Psoas muscle (tissue), 8 donors: ENCODE measurements at places on chromosomes 16 and 17. TPM values are rescaled to one million over a fixed set of nuclear protein-coding genes. Genes with fewer than 3 reads are reported as not detected.

The DOC2B gene
- 3.9 TPM for polyA plus RNA-seq

The FAM20A gene
- 2.1 TPM for polyA plus RNA-seq

The ZG16 gene
- 0.01 TPM for polyA plus RNA-seq

The MT1X gene
- 4,054 TPM for polyA plus RNA-seq

The MYO1C gene
- 28.4 TPM for polyA plus RNA-seq

The EPN3 gene
- 0.03 TPM for polyA plus RNA-seq

The CACNA1H gene
- polyA plus RNA-seq: 2.0 TPM

The ACE gene
- polyA plus RNA-seq: 1.8 TPM

The MLX gene
- 71.0 TPM for polyA plus RNA-seq

The C17orf67 gene
- 0.16 TPM for polyA plus RNA-seq

The SLC25A39 gene
- 42.4 TPM for polyA plus RNA-seq

The TMIGD1 gene
- polyA plus RNA-seq: not detected

The CACNG3 gene
- polyA plus RNA-seq: not detected

The CDH13 gene
- polyA plus RNA-seq: 14.0 TPM

- no peak for DNase-seq
Measured at GRCh38 chr17:6729531-6729930, 16.4 kb upstream of the SLC13A5 start.

GRCh38 chr16:25606069-25606468 is 85.7 kb upstream of the HS3ST4 start:
- no peak for DNase-seq

DNA sequence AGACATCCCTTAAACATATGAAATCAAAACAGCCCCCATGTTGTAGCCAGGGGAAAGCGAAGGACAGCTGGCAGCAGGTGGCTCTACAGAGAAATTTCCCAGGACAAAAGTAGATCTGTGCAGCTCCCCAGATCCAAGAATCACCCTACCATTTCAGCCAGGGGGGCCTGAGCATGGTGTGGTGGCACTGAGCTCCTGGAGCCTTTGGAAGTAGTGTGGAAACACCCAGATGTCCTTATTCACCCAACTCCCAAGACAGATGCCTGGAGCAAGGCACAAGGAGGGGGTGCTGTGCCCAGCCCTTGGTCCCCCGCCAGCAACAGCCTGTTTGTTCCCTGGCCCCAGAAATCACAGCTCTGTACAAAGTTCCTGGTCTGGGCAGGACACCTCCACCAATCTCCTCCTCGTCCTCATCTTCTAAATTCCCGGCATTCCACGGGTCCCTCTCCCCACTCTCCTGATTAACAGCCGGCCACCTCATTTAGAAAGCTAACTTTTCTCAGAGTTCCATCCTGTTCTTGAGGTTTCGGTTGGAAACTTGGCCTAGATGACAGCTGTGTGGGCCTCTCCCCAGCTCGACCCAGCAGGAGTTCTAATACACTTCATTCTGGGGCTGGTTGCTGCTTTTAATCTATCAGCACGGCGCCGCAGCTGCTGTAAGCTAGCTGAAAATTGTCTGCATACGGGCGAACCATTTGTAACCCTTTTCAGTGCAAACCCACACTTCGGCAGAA is 191.1 kb downstream of the C16orf78 start:
- no peak for DNase-seq

DNA sequence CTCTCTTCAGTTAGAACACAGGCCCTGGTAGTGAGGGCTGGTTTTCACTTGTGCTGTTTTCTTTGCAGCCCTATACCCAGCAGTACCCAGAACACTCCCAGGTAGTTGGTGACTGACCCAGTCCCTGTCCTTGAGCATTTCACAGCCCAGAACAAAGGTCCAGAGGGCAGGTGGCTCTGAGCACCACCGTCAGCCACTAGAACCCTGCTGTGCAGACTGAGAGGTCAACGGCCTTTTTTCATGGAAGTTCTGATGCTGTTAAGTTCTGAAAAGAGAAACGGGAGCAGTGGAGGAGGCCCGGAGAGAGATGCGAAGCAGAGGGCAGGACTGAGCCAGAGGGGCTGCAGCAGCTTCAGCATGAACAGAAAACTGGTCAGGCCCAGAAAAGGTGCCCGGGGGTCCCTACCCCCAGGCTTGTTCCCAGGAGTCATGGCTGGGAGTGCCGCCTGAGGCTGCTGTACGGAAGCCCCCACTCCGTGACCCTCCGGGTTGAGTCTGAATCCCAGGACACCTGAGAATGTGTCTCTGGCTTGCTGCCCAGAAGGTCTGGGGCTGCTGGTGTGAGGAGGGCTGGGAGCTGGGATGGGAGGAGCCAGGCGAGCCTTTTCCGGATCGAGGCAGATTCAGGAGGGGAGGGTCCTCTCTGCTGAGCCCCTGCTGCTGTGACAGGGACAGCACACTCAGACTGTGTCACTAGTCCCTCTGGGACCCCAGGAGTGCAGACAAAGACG is 8.7 kb downstream of the ZNF276 start:
- no peak for DNase-seq

DNA sequence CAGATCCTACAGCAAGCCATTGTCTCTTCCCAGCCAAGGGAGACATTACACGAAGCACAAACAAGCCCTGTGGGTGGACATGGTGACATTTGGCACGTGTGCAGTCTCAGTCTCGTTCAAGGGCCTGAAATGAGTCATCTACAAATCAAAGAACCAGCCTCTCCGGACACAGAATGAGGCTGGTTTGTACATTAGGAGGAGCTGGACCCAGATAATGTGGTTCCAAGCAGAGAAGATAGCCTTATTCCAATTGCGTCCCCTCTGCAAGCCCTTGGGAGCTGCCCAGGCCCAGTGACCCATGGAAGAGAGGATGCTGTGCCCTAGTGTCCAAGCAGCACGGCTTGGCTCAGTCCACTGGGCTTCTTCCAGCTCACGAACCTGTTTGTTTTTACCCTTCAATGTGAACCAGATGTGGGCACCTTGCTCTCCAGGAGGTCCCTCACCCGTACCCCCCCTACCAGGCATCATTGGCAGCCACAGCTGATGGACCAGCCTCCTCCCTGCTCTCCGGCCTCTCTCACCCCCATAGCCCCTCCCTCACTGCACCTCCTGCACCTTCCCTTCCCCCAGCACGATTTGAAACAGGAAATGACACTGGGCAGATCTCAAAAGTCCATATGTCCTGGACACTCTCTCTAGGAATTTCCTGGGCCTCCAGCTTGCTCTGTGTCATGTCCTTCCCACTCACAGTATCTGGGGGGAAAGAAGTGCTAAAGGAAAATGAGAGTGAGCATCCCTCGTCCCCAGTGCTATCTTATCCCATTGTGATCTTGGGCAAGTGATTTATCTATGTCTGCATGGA is 26.2 kb downstream of the KPNA2 start:
- no peak for DNase-seq

GRCh38 chr17:77962348-77962747 is 3.8 kb downstream of the TNRC6C start:
- no peak for DNase-seq

DNA sequence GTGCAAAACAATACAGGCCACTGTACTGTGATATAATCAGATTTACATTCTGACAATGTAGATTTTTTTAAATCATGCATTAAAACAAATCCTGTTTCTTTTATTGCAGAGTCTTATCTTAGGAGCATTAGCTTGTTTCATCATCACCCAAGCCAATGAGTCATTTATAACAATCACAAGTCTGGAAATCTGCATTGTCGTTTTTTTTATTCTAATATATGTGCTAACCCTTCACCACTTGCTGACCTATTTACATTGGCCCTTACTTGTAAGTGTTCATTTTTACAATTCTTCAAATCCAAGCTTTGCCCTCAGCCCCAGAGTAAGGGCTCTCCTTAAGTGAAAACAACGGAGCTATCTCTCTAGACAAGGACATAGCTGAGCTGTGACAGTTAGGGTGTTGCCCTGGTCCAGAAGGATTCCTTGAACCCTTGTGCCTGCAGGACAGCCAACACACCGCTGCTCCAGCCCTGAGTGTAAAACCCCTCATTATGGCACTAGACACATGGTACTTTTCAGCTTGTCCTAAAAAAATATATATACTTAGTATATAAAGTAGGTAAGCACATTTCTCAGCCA is 3.7 kb downstream of the CMTM1 start:
- DNase-seq: no peak

- peak; percentile 97 for DNase-seq
Measured at GRCh38 chr16:85137323-85138072, 25.2 kb upstream of the CIBAR2 start.

DNA sequence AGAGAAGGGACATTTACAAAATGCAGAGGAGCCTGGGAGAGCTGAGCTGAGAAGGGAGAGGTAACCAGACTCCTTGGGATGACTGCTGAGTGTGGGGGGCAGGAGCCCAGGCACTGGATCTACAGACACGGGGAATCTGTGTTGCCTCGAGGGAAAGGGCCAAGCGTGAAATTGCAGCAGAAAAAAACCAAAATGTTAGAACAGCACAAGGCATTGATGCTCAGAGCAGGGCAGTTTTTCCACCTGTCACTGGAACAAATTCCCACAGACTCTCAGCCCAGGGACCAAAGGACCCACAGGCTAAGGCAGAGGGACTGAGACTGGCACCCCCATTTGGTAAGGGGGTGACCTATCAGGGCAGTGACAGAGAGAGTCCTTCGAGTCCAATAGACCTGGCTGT is 2.0 kb downstream of the PITPNM3 start:
- no peak for DNase-seq

DNA sequence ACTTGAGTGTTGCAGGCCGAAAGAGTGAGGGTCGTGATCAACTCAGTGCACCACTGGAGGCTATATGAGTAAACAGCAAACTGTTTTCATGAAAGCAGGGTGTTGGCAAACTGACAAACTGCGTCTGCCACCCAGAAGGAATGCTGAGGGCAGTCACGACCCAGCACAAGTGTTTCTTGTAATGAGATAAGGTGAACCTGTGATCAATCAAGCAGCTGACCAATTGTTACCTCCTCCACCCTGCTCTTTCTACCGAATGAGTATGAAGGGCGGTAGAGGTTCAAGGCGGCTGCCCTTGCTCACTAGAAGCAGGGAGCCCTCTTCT is 5.5 kb upstream of the SRL start:
- DNase-seq: no peak

- DNase-seq: no peak
Measured at GRCh38 chr16:68291227-68291626, 19.5 kb downstream of the SLC7A6OS start.

- no peak for DNase-seq
Measured at GRCh38 chr17:49229076-49229804, 1.3 kb downstream of the PHOSPHO1 start.

- no peak for DNase-seq
Measured at GRCh38 chr16:7421578-7421977, 88.9 kb downstream of the RBFOX1 start.

DNA sequence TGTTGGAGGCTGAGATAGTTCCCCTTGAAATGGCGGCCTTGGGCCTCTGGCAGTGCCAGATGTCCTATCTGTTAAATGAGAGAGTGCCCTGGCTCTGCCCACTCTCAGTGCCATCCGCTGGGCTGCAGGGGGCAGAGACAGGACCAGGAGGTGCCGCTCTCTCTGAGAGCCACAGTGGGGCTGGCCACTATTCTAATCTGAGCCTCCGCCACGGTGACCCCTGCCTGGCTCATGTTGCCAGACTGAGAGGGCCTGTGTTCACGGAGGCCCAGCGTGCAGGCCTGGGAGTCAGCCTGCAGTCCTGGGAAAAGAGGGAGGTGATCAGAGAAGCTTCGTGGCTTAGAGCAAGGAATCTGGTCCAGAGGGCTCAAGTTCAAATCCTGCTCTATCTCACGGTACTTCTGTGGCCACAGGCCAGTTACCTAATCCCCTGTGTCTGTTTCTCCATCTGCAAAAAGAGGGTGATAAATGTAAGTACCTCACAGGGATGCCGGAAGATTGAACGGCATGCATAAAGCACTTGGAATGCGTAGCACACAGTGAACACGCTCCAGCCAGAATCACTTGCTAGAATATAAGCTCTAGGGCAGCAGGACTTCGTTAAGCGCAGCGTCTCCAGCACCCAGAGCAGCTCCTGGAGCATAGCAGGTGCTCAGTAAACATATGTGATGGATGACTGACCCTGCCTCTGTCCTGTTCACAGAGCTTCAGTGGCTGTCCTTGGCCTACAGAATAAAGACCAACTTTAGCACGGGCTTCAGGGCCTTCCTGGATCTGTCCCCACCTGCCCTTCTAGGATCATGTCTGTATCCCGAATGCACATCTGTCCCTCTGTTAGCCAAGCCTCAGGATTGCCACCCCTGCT is 6.3 kb downstream of the ATP2A3 start:
- no peak for DNase-seq

- no peak for DNase-seq
Measured at GRCh38 chr17:8896087-8896486, 28.6 kb upstream of the PIK3R6 start.

DNA sequence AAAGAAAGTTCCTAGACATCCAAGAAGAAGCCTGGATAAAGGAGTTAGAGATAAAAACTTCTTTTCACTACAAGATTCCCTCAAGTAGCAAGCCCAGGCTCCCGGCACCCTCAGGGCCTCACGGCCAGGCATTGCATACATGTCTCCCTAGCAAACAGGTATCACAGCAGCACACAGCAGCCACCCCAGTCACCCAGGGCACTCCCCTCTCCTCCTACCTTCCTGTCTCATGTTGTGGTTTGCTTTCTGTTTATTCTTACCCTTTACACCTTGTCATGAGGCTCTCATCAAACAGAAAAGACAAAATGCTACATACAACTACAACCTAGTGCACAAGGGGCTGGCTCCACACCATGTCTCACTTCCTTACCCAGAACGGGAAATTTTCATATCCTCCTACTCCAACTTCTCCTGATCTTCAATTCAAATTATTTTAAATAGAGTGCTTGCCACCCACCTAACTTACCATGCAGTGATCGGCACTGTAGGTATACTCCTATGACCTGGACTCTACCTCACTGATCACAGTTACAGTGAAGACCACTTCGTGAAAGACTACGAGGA is 42.7 kb downstream of the XPO6 start:
- DNase-seq: no peak

- no peak for DNase-seq
Measured at GRCh38 chr17:50785946-50786570, 18.7 kb upstream of the ANKRD40CL start.

- no peak for DNase-seq
Measured at GRCh38 chr16:70711211-70712031, 25.6 kb upstream of the MTSS2 start.

GRCh38 chr17:3801347-3801746 is 359 bp upstream of the ITGAE start:
- no peak for DNase-seq

GRCh38 chr17:13575922-13576419 is 25.8 kb downstream of the HS3ST3A1 start:
- no peak for DNase-seq

DNA sequence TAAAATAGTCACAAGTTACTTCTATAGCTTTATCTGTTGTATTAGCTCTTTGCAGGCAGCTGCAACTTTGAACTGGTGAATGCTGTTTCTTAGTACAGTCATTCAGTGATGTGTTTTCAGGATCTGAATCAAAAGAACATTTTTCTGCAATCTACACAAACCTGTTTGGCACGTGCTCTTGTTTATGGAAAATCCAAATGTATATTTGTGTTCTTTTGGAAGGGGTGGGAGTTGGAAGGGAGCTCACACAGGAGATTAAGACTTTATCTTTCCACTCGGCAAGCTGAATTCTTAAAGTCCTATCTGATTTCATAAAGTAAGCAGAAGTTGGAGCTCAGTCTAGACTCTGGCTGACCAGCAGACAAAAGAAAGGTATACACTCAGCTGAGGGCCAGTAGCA is 300.2 kb downstream of the MAP2K6 start:
- no peak for DNase-seq

- DNase-seq: no peak
Measured at GRCh38 chr16:68910051-68910450, 66.7 kb downstream of the TANGO6 start.

- DNase-seq: no peak
Measured at GRCh38 chr16:35908942-35909341, 2449.5 kb downstream of the TP53TG3F start.

- DNase-seq: no peak
Measured at GRCh38 chr17:20154286-20155000, 145.3 kb downstream of the SPECC1 start.

- no peak for DNase-seq
Measured at GRCh38 chr17:17403065-17403464, 73.7 kb upstream of the MED9 start.
